Caki2 (cell line): ENCODE measurements at places on chromosomes 16 and 17.

DNA sequence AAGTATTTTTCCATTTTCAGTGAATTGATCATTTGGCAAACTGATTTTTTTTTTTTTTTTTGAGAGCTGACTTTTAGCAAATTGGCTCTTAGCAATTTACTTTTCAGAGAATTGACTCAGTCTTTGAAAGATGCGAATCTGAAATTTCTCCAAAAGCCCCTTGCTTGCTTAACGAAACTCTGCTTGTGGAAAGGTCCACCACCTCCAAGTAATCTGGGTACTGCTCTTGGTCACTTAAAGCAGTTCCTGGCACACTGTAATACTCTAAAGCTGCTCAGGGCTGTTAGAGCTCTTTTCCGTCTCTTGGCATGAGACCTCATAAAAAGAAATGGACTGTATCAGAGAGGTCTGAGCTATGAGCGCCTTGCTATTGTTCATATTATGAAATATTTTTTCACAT lies 2.9 kb downstream of the GSDMB start:
- DNase-seq = no peak

DNA sequence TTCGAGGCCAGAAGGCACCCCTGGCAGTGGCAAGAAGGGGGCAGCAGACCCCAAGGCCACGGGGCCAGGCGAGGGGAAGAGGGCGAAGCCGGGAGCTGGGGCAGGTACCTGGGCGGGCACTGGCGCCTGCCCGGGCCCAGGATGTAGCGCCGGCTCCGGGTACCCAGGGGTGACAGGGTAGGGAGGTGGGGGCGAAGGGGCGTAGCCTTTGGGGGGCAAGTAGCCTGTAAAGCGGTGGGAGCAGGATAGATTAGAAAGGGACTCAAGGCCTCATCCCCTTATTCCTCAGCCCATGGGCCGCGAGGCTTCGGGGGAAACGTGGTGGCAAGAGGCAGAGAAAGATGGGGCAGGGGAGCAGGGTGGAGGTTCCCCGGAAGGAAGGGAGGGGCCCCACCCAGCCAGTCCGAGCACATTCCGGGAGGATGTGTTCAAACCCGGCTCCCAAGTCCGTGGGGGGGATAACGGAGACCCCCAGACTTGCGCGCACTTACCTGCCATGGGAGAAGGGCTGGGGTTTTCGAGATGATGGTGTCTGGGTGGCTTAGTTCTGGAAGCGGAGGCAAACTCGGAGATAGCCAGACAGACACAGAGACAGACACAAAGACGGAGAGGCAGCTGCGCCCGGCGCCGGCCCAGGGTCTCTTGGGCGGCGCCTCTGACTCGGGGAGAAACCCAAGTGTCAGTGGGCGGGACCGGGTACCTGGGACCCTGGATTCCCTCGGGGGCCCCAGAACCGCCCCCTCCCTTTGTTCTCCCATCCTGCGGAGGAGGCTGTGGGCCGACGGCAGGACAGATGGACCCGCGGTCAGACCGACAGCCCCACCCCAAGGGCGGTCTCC lies 493 bp downstream of the PLSCR3 start:
- DNase-seq = no peak

DNA sequence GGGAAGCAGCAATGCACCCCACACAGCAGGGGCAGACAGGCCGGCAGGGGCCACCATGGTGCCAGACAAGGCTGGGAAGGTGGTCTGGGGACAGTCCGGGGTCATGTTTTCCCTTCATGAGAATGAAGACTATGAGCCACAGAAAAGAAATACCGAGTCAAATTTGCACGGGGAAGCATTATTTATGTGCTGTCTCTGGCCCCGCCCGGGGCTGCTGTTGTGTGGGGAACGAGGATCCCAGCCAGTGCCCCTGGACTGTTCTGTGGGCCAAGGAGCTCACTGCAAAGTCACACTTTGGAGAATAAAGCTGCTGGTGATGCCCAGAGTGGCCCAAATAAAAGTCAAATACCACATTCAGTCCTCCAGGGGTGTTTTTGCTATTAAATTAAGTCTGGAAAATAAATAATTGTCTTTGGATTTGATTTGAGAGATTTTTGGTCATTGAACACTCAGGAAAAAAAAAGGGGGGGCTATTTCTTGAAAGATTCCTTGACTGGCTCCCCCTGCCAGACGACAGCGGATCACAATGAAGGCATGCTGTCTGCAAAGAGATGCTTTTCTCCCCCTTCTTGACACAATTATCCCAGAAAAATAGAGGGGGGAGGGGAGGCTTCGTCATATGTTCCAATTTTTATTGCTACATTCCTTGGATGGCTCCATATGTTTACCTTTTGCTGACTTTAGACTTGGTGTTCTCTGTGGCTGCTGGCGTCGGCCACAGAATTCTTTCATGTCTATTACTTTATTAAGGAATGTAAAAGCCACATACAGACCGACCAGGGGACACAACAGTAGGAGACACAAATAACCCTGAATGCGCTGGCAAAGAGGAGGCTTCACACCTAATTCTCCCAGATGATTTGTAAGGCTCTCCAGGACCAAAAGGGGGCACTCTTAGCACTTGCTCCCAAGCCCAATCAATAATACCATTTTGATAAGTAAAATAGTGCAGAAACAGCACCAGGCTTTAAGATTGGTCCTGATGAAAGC lies 27.1 kb upstream of the ANKFN1 start:
- no peak for DNase-seq

- no peak for DNase-seq
These were observed 673.6 kb upstream of the CDH8 start for GRCh38 chr16:62709794-62710193.

DNA sequence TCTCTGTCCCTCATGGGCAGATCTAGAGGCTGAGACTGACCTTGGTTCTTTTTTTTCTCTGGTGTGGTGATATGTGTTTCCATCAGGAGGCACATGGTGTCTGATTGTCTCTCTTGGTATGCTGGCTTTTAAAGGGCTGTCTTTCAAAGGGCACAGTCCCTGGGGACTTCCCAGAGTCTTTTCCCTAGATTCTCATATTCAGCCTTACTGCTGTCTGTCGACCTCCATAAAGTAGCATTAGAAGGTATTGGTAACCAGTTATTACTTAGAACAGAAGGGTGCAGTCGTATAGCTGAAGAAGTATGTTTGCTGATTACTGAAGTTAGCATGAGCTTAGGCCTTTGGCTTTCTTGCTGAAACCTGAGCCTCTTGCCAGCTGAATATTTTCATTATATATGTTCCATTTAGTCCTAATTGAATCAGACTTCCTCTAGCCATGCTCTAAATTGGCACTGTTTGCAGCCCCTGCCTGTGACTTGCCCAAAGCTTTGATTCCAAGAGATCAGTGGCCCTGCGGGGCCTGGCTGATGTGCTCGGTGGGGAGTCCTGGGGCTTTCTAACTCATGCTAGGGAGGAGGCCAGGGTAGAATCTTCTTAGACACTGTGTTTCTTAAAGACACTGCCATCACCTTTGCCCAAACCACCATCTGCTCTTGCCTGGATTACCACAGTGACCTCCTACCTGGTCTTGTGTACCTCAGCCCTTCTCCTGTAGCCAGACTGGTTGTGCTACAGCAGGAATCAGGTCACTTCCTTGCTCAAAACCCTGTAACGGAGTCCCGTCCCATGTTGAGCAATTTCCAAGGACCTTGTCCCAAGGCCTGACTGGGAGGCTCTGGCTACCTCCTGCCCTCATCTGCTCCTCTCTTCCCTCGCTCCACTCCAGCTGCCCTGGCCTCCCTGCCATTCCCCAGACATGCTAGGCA lies 71.5 kb downstream of the WWP2 start:
- no peak for DNase-seq

DNA sequence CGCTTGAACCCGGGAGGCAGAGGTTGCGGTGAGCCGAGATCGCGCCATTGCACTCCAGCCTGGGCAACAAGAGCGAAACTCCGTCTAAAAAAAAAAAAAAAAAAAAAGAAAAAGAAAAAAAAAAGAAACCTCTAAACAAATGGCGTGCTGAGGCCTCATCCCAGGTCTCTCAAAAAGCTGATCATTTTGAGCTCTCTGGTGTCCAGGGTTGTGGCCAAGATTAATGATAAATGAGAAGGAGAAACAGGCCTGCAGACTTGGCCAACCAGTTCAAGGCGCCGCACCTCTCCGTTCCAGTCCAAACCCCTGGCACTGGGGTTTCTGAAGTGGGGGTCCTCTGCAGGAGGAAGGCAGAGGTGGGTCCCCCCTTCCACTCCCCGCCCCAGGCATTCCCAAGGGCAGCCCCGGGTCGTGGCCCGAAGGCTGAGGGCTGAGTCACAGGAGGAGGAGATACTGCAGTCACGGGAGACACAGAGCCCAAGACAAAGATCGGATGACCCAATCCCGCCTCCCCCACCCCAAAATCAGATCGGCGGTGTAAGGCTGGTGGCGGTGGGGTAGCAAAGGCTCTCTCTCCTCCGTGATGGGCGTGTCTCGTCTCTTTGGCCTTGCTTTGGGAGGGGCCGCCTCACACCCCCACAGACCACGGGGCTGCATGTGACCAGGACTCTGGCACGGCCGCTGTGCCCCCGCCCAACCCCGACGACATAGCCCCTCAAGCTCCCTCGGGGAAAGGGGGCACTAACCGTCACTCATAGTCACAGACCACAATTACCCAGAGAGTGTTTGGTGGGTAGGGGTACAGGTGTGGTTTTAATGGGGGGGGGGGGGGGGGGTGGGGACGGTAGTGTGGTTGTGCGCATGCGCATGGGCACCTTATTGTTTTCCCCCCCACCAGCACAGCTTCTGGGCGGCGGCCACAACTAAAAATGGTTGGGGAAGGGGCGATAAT lies 1.1 kb downstream of the VAT1 start:
- peak; percentile 81 for DNase-seq

DNA sequence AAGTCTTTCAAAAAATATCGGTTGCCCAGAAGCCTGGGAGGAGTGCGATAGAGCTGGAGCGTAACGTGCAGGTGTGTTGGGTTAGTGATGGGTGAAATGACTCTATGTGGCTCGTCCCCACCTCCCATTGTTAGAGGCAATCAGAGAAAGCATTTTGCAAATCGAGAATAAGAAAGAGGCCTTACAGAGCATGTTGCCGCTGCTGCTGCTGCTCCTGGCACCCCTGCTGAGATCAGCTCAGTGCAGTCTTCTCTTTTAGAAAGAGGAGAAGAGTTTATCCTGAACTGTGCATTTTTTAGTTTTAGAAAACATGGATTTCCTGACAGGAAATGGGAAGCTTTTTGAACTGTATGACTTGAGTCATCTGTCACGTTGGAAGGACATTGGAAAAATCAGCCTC lies 774.5 kb upstream of the RBFOX1 start:
- no peak for DNase-seq

DNA sequence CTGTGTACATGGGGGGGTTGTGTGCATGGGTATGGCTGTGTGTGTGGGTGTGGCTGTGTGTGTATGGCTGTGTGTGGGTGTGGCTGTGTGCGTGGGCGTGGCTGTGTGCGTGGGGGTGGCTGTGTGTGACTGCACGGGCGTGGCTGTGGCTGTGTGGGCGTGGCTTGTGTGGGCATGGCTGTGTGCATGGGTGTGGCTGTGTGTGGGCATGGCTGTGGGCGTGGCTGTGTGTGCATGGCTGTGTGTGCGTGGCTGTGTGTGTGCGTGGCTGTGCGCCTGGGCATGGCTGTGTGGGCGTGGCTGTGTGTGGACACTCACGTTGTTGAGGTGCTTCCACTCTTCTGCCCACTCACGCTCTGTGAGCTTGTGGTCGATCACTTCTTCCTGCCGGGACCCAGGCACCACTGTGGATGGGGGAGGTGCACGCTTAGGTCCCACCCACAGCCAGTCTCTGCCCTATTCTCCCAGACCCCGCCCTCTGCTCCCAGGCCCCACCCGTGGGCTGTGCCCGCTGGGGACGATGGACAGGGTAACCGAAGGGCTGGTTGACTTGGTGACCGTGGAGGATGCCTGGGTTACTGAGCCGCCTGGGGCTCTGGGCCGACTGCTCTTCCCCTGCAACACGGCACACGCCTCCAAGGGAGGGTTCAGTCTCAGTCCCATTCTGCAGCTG lies 16.0 kb upstream of the PABPN1L start:
- DNase-seq = peak; percentile 85

DNA sequence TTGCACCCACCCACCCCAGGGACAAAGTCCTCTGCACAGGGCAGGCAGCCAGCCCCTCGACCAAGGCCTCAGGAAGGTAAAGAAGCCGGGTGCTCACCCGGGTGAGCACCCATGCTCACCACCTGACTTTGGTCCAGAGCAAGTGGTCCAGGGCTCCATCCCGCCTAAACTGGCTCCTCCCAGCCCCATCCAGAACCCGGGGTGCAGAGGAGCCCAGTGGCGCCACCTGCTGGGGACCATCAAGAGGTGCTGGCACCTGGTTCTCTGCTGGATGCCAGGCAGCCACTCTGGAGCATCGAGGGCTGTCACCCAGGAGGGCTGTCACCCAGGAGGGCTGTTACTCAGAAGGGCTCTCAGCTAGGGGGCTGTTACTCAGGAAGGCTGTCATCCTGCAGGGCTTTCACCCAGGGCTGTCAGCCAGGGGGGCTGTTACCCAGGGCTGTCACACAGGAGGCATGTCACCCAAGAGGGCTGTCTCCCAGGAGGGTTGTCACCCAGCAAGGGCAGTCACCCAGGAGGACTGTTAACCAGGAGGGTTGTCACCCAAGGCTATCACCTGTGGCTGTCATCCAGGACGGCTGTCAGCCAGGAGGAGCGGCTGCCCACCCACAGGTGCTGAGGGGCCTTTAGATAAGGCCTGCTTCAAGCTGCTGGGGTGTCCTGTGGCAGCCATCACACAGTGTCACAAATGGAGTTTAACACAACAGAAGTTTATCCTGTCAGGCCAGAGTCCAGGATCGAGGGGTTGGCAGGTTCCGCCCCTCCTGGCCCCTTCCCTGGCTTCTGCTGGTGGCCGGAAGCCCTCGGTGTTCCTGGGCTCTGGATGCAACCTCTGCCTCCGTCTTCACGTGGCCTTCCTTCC lies 98.5 kb downstream of the TNFRSF13B start:
- no peak for DNase-seq

GRCh38 chr17:18206962-18207361 lies 18.5 kb upstream of the LLGL1 start:
- DNase-seq = no peak

DNA sequence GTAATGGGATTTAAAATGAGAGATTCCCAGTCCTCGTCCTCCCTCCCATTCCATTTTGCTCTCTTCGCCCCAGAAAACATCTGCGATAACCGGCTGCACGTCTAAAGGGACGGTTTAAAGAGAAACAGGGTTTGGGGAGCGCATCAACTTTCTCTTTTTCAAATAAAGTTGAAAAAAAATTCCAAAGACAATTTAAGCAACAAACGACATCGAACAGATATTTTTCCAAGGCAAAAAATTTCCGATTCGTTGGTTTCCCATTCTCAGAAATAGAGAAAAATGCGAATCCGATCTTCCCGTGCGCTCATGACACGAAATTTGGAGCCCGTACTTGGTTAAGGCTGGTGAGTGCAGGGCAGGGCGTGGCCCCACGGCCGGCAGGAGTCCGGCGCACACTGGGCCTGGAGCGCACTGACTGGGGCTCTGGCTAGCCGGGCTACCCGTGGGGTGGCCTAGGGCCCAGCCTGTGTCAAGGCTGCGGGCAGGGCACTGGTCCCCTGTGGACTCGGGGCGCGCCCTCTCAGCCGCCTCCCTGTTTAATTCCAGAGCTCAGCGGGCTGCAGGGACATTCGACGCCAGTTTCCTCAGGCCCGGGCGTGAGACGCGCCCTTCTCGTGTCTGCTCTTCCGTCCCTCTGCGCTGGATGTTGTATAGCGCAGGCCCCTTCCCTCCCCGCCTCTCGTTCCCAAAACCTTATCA lies 17.9 kb upstream of the ZFHX3 start:
- DNase-seq = no peak
